ENCODE measurements at places on chromosomes 1 and 21. TPM values are rescaled to one million over a fixed set of nuclear protein-coding genes. Genes with fewer than 3 reads are reported as not detected.
A peak's percentile ranks its signal among the peaks of the same experiment; 100 is the strongest.

DNA sequence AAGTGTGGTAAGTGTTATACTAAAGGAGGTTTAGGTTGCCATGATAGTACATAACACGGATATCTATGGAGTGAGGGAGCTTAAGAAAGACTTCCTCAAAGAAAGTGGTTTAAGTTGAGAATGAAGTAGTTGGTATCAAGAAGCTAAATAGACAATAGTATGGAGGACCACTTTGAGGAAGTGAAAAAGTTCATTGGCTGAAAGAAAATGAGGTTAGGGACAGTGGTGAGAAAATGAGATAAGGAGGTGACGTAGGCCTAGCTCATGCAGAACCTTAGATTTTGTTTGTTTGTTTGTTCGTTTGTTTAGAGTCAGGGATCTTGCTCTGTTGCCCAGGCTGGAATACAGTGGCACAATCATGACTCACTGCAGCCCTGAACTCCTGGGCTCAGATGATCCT, 72.2 kb upstream of the PPIH start:
- H3K27ac ChIP-seq: no peak overlapping the region
- no peak for DNase-seq
- H3K4me3 ChIP-seq: no peak overlapping the region
- H3K27me3 ChIP-seq: no peaks in the 10 kb centered on the region
- no peaks in the 10 kb centered on the region for H3K4me1 ChIP-seq

DNA sequence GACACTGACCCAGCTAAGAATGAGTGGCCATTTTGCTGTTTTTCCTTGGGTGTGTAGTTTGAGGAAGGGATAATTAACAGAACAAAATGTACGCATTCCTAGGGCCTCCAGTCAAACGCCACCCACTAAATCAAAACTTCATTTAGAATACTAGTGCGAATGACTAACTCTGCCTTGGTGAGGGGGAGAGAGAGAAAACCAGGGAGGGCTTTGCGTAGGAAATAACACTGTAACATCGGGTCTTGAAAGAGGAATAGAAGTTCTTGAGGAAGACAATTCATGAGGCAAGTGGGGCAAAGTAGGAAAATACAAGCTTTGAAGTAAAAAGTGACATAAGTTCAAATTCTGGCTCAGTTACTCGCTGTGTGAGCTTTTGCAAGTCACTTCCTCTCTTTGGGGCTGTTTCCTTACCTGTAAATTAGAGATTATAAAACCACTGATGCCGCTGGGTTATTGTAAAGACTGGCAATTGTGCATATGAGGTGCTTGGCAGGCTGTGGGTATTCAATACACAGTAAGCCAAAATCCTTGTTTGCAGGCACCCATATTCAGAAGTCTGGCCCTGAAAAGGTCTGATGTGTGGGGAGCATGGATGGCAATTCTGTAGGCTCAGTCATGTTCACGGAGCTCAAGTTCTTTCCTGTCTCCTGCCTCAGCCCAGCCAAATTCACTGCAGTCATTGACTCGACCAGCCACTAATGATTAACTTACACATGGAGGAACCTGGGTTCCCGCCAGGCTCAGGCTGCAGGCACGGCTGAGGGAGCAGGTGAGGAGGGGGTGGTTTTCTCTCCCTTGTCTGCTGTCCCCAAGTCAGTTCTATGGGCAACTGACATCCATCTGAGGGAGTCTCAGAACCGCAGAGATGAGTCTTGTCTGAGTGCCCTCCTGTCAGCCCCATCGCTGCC, 140.3 kb upstream of the CSF3R start:
- H3K27ac ChIP-seq: no peak overlapping the region
- DNase-seq: no peak
- H3K27me3 ChIP-seq: peaks cover 6% of the 10 kb centered on the region
- H3K36me3 ChIP-seq: no peaks in the 10 kb centered on the region
- H3K4me1 ChIP-seq: peaks cover 5% of the 10 kb centered on the region

- peak overlapping the region; percentile 96 for H3K4me3 ChIP-seq
- H3K27ac ChIP-seq: peak overlapping the region; percentile 89
- peaks cover 20% of the 10 kb centered on the region for H3K36me3 ChIP-seq
- H3K4me1 ChIP-seq: peaks cover 54% of the 10 kb centered on the region
- peak; percentile 13 for DNase-seq
Measured at GRCh38 chr1:32014948-32015273, 1.2 kb downstream of the KHDRBS1 start.

DNA sequence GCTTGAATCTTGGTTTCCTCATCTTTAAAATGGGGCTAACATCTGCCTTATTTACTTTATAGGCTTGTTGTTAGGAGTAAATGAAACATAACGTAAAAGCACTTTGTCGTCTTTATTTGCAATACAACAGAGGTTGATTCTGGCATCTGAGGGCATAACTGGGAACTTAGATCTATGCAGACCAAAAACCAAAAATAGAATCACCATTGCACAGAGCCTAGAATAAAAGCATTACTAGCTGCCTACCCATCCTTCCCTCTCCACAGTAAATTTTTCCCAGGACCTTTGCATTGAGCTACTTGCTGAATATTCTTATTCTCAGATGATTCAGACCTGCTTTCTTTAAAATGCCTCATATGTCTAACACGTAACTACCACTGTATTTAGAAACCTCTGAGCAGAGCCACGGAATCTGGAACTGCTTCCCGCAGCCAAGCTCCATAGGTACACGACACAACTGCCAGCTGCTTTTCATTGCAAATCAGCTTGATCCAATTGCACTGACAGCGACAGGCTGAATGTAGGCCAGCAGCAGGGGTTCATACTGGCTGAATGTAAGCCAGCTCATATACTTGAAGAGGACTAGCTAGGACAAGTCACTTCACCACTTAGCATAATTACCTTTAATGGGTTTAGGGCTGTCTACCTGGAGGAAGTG, 33.2 kb upstream of the SERBP1 start:
- H3K4me1 ChIP-seq: no peaks in the 10 kb centered on the region
- peaks cover 16% of the 10 kb centered on the region for H3K27me3 ChIP-seq
- H3K4me3 ChIP-seq: no peak overlapping the region
- H3K27ac ChIP-seq: no peak overlapping the region

DNA sequence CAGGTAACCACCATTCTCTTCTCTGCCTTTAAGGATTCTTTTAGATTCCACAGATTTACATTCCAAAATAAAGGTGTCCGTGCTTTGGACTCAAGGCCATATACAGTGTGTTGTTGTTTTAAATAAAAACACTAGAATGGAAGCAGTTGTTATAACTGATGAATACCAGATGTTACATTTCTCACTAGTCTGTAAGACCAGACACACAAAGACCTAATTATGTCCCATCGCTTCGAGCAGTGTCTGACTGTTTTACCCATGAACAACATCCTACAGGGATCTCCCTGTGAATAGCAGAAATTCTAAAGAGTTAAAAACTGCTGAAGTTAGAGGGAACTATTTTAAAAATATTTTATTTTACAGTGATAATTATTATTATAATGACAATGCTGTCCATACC, 574.7 kb upstream of the ZP4 start:
- H3K27ac ChIP-seq: no peak overlapping the region
- DNase-seq: no peak
- H3K36me3 ChIP-seq: no peaks in the 10 kb centered on the region
- H3K27me3 ChIP-seq: no peaks in the 10 kb centered on the region
- no peak overlapping the region for H3K4me3 ChIP-seq

DNA sequence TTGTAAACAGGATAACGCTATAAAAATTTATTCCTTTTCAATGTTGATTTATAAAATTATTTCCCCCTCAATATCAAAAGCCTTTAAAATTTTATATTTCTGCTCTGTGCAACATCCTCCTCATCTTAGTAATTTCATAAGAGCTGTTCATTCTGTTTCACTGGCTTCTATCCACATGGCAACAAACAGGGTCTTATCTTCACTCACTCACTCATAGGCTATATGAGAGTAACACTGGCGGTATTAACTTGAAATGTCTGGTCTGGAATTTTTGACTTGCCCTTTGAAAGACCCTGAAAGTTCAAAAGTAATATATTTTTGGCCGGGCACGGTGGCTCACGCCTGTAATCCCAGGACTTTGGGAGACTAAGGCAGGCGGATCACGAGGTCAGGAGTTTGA, 77.4 kb upstream of the KRTAP11-1 start:
- H3K4me1 ChIP-seq: no peaks in the 10 kb centered on the region
- peaks cover 16% of the 10 kb centered on the region for H3K27me3 ChIP-seq
- no peaks in the 10 kb centered on the region for H3K36me3 ChIP-seq

The F13B gene
- total RNA-seq: not detected

DNA sequence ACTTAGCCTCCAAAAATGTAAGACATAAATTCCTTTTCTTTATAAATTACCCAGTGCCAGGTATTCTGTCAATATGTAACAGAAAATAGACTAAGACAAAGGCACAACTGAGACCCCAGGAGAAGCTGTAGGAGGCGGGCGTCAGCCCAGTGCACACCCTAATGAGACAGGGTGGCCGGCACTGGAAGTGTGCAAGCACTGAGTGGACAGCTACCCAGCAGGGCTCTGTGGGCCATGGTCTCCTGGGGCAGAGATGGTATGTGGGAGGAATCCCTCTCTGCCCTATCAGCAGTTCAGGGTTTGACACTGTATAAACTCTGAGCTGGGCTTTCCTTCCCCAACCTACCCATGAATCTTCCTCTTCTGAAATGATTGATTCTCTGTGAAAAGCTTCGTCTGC, 139.5 kb downstream of the GLIS1 start:
- no peaks in the 10 kb centered on the region for H3K4me1 ChIP-seq
- no peaks in the 10 kb centered on the region for H3K27me3 ChIP-seq
- H3K27ac ChIP-seq: no peak overlapping the region
- H3K36me3 ChIP-seq: no peaks in the 10 kb centered on the region

GRCh38 chr21:45200581-45201296, 87.0 kb downstream of the POFUT2 start:
- no peaks in the 10 kb centered on the region for H3K27me3 ChIP-seq
- H3K27ac ChIP-seq: no peak overlapping the region
- H3K4me3 ChIP-seq: no peak overlapping the region
- H3K36me3 ChIP-seq: no peaks in the 10 kb centered on the region
- no peak for DNase-seq

DNA sequence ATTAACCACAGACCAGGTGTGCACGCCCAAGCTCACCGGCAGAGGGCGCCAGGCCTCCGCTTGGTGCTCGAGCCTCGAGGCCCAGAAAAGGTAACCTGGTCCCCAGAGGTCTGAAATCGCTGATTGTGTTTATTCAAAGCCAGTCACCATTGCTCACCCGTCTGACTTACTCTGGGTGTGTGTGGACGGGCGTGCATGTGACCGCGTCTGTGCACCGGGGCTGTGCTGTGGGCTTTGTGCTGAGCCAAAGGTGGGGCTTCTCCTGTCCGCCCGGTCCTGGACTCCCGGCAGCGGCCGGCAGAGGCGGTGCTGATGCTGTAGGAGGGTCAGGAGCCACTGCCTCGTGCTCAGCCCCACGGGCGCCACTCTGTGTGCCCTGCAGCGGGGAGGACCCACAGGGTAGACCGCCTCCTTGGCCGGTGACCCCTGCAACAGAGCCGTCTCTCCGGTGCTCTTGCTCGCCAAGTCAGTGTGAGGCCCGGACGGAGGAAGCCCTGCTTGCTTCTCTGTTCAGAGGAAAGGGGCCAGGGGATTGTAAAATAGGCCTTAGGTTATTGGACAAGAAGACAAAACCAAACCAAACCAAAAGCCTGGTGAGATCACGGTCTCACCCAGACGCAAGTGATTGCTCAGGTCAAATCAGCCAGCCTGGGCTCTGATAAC, 32.0 kb upstream of the BTG2 start:
- peak overlapping the region; percentile 81 for H3K4me3 ChIP-seq
- H3K27me3 ChIP-seq: no peaks in the 10 kb centered on the region
- DNase-seq: peak; percentile 96
- no peaks in the 10 kb centered on the region for H3K36me3 ChIP-seq

DNA sequence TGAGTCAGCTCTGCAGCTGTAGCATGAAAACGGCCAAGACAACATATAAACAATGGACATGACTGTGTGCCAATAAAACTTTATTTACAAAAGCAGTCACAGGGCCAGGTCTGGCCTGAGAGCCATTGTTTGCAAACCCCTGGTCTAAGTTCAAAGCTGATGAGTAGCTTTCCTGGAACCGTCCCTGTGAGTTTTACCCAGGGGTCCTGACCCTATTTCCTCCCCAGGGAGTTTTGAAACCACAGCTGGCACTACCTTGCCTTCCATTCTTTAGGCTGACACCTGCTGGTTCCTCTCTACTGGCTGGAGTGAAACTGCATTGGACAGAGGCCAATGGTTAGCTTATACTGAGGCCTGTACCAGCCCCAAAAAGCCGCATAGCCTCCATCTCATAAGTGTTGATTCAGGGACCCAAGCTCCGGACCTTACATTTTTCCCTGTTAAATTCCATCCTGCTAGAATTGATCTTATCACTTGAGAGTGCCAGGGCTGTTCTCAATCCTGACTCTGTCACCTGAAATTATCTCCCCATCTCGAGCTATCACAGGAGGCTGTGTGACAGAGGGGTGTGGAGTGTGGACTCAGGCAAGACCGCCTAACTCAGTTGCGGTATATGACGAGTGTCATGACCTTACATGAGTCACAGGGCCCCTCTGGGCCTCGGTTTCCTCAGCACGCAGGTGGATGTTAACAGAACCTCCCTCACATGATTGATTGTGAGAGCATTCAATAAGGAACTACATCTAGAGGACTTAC, 343.6 kb downstream of the NPHP4 start:
- H3K36me3 ChIP-seq: peaks cover 1% of the 10 kb centered on the region
- DNase-seq: no peak
- H3K4me1 ChIP-seq: no peaks in the 10 kb centered on the region
- H3K27ac ChIP-seq: no peak overlapping the region
